Stimulated activated memory B cell treated with anti-CD40 and anti-IgM and Interleukin-4, amounts not matched to agents 10 μg/mL and 1 μg/mL and 100 μg/mL, for 72 hours (primary cell): ENCODE measurements at places on chromosomes 3 and 15.

GRCh38 chr15:80424381-80424780 lies 20.2 kb downstream of the ARNT2 start:
- H3K27me3 ChIP-seq: peaks cover 6% of the 10 kb centered on the region
- no peaks in the 10 kb centered on the region for H3K4me1 ChIP-seq
- no peaks in the 10 kb centered on the region for H3K36me3 ChIP-seq
- no peak overlapping the region for H3K4me3 ChIP-seq
- no peak overlapping the region for H3K27ac ChIP-seq

DNA sequence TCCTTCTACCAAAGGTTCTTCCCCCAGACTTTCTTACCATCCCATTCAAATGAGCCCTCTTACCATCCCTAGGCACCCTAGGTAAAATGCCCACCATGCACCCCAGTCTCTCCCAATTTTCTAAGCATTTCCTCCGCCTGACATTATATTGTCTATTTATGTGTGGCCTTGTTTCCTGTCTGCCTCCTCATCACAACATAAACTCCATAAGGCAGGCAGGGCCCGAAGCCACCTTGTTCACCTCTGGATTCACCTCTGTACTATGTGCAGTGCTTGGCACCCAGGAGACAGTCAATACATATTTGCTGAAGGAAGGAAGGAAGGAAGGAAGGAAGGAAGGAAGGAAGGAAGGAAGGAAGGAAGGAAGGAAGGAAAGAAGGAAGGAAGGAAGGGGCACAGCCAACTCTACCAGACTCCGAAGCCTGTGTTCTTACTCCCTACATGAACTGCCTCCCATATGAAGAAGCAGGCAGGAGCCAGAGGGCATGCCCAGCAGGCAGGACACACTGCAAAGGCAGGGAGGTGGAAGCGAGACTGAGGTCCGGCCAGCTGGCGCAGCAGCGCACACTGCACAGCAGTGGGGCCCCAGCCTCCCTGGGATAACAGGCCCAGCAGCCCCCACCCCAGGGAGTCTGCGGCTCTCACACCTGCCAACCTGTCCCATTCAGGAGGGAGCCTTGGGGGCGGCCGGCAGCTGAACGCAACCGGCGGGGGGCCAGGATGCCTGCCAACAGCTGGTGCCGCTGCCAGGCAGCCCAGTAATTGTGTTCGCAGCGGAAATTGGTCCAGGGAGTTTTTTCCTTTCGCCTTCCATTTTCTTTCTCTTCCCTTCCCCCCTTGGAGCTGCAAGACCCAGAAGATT lies 106.0 kb upstream of the LINGO1 start:
- H3K27ac ChIP-seq: no peak overlapping the region
- no peaks in the 10 kb centered on the region for H3K4me1 ChIP-seq
- H3K36me3 ChIP-seq: no peaks in the 10 kb centered on the region

DNA sequence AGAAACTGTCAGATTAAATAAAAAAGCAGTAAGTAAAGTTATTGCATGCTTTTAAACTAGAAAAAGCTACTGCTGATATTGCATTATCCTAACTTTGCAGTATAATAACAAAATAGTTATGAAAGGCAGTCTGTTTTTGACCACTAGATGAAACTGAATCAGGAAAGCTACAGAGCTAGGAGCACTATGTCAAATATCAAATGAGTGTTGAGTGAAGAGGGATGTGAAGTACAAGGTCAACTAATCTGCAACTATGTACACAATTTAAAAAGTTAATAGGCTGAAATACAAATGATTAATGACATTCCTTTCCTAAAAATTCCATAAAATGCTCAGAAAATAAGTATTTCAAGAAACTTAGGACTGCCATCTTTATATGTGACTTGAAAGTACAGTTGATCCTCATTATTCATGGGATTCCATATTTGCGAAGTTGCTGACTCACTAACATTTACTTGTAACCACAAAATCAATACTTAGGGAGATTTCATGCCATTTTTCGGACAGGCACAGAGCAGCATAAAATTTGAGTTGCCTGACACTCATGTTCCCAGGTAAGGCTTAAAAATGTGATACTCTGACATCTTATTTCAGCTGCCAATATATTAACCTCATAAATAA lies 34.5 kb downstream of the SLC4A7 start:
- no peak for ATAC-seq
- no peak overlapping the region for H3K27ac ChIP-seq
- H3K36me3 ChIP-seq: peaks cover 29% of the 10 kb centered on the region
- H3K4me1 ChIP-seq: peaks cover 32% of the 10 kb centered on the region
- no peak overlapping the region for H3K4me3 ChIP-seq

- no peaks in the 10 kb centered on the region for H3K36me3 ChIP-seq
- peaks cover 14% of the 10 kb centered on the region for H3K4me1 ChIP-seq
- no peak overlapping the region for H3K4me3 ChIP-seq
- peaks cover 77% of the 10 kb centered on the region for H3K27me3 ChIP-seq
Measured at GRCh38 chr3:127454051-127454450, 136.5 kb downstream of the TPRA1 start.

GRCh38 chr3:9398700-9399336 lies 1.4 kb downstream of the SETD5 start:
- no peak for ATAC-seq
- peak overlapping the region; percentile 96 for H3K27ac ChIP-seq
- H3K4me3 ChIP-seq: peak overlapping the region; percentile 94
- H3K36me3 ChIP-seq: peaks cover 33% of the 10 kb centered on the region

DNA sequence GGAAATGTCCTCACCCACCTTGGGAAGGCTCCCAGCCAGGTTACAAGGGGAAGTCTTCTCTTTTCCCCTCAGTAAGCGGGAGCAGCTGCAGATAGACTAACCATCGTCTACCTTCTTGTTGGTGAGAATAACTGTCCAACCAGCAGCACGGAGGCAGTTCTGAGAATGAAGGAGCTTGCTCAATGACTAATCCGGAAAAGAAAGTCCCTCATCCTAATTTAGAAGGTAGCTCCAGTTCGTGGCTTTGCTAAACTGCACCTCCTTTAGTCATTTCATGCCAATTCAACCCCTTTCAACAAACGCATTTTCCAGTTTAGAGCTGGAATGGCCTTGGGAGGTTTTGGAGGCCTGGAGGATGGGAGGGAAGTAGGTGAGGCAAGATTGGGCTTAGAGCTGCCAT lies 527.4 kb upstream of the PROK2 start:
- H3K27ac ChIP-seq: no peak overlapping the region
- peaks cover 25% of the 10 kb centered on the region for H3K4me1 ChIP-seq
- ATAC-seq: no peak
- H3K27me3 ChIP-seq: no peaks in the 10 kb centered on the region
- H3K4me3 ChIP-seq: no peak overlapping the region

DNA sequence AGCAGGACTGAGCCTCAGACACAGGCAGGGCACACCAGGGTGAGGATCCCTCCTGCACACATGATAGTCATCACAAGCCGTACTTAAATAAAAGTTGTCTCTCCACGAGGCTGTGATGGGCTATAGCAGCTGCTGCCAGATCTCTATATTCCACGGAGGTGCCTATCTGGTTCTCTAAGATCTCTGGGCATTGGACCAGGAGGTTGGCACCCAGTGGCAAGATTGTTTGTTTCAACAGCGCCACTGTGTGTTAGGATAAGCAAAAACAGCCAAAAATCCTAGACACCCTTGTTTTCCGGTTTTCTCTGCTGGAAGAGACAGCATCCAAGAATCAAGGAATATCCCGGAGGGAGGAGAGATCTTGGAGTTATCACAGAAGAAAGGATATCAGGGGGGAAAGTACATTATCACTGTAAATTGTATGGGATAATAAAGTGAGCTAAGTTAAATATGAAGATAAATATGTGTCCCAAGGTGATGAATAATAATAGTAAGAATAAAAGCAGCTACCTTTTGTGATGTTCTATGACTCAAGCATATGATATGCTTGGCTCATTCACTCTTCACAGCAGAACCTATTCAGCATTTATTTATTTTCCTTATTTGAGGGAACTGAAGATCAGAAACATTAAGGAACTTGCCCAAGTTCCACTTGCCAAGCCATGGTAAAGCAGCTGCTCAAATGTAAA lies 90.6 kb upstream of the AKAP13 start:
- no peaks in the 10 kb centered on the region for H3K36me3 ChIP-seq
- H3K27me3 ChIP-seq: peaks cover 9% of the 10 kb centered on the region
- peak overlapping the region; percentile 7 for H3K27ac ChIP-seq
- peaks cover 19% of the 10 kb centered on the region for H3K4me1 ChIP-seq
- no peak overlapping the region for H3K4me3 ChIP-seq
